Skeletal muscle cell (primary cell): ENCODE measurements at places on chromosomes 13 and 19.

GRCh38 chr19:4385291-4386040, 14.9 kb downstream of the SH3GL1 start:
- no peak for DNase-seq

DNA sequence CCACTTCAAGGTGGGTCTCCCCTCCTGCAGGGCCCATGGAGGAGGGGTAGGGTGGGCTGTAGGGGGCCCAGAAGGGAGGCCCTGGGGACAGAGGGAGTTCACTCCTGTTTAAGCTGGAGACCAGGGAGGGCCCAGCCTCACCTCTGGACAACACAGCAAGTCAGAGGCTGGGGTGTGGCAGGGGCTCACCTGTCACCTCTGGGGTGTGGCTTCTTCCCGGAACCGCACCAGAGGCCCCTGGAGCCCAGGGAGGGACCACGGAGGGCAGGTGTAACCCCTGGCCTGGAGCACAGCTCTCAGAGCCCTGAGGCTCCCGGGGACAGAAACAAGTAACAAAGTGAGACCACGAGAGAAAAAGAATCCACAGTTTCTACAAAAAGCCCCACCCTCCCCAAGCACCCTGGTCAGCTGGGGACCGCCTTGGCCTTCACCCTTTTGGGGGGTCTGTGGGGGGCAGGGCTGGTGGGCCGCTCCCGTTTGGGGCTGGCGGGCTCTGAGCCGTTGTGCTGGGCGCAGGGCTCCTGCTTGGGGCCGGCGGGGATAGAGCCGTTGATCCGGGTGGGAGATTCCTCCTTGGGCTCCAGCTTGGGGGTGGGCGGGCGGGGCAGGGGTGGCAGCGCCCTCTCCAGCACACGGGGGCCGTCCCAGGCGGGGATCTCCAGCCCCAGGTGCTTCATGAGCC, 8.0 kb downstream of the SIRT6 start:
- DNase-seq = no peak

GRCh38 chr13:60327511-60327910, 69.5 kb upstream of the TDRD3 start:
- DNase-seq = no peak

DNA sequence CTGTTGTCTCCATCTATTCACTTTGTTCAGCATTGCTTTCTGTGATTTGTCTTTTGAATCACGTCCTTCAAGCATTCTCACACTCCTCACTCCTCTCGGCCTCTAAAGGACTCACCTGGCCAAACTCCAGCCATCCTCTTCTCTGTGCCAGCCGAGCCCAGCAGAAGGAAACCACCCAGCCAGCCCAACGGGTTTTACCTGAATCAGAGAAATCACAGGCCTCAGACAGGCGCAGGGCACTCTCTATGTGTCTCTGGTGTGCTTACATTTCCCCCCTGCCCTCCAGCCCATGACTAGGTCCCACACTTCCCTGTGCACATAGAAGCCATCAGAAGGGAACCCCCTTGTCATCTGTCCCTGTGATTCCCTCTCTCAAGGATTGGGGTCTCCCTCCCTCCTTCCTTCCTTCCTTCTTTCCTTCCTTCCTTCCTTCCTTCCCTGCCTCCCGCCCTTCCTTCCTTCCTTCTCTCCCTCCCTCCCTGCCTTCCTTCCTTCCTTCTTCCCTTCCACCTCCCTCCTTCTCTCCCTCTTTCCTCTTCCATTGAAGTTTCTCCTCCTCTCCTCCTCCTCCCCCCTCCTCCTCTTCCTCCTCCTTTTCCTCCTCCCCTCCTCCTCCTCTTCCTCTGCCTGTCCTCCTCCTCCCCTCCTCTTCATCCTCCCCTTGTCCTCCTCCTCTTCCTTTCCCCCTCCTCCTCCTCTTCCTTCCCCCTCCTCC, 8.8 kb upstream of the ZNF541 start:
- no peak for DNase-seq

- no peak for DNase-seq
These were observed 179.3 kb downstream of the KDM4B start for GRCh38 chr19:5147978-5148793.

DNA sequence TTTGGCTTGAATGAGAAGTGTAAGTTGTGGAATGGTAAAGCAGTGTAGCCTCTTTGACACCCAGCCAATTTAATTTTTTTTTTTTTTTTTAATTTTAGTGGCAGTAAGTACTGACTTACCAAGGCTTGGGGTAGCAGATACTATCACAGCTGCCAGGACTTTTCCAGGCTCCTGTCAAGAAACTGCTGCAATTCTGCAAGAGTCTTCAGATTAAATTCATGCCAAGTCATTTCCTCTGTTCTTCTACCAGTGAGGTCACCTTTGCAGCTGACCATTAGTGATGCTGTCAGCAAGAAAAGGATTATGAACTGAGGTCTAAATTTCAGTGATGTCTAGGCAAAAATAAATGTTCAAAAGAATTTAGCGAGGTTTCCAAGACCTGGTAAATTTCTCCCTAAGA, 91.2 kb downstream of the GGACT start:
- peak; percentile 78 for DNase-seq

DNA sequence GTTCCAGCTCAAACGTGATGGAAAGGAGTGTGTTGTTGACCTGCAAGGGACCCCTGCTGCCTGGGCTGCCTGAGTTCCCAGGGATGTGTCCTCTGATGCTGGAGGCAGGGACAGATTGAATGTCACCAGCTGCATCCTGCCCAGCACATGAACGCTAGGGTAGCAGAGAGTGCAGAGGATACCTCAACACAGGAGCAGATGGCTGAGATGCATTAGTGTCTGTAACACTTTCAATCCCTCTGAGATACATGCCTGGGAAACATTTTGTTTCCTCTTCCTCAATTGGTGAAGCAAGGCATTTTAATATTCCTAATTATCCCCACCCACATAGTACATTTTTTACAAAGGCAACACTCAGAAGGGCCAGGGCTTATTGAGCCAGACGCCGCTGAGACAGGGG, 106.4 kb upstream of the UBL3 start:
- DNase-seq = no peak

DNA sequence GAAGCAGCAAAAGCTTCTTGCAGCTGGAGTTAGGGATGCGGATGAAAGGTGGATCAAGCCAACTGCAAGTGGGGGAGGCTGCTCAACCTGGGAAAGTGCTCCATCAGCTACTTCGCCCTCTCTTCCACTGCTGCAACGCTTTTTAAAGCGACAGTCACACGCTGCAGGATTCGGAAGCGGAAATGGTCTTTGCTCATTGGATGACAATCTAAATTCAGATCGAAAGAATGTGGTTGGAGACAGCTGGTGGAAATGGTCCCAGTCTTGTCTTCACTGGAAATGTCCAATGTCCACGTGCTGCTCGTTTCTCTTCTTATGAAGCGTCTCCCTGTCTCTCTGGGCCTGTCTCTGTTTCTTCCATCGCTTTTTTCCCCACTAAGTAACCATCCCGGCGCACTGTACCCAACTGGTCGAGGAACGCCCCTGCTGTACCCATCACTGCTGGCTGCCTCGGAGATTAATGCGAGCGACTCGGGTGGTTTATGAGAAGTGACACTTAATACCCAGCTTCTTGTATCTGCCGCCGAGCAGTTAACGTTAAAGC, 2.1 kb upstream of the FGF9 start:
- no peak for DNase-seq

GRCh38 chr19:13150187-13150930, at the start of the genes IER2 and STX10:
IER2 (plus strand) TSS chr19:13150411; CDS start chr19:13153187, 2,776 bp downstream.
STX10 (minus strand) TSS chr19:13150375; CDS start chr19:13150173, 202 bp downstream.
- peak; percentile 77 for DNase-seq

DNA sequence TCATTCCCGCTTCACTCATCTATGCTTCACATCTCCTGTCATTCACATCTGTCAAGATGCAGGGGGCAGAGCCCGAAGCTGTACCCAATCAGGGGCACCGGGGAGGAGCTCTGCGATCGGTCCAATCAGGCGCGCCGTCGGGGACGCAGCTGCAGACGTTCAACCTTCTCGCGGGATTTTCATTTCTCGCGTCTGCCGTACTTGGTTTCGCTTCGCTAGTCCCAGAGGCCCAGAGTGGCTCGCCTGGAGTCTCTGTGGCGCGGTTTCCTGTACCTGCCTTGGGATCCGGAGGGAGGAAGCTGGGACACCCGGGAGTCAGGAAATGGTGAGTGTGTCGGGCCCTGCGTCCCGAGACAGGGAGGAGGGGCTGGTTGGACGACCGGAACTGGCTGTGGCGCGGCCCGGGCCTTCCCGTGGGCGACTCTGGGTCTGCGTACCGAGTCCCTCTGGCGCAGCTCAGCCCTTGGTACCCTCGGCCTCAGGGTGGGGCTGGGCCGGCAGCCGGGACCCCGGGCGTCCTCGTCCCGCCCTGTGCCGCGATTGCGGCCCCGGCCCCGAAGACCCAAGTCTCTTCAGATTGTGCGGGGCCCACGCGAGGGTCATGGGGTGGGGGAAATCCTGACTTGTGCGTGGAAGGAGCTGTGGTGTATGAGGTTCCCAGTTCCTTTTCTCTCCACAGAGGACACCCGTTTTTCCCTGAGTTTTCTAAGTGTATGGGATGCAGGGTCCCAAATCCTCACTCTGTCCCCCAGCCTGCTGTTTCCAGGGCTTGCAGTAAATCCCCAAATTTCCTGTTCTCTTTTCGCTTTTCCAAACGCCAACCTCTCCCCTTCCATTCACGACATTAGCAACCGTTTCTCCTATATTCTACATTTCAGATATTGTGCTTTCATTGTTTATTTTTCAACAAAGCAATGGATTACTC, at the start of gene ZNF136:
ZNF136 (plus strand) TSS at position 215 of the 925 bp plus-strand sequence; CDS start at position 323, 108 bp downstream.
- peak; percentile 81 for DNase-seq

DNA sequence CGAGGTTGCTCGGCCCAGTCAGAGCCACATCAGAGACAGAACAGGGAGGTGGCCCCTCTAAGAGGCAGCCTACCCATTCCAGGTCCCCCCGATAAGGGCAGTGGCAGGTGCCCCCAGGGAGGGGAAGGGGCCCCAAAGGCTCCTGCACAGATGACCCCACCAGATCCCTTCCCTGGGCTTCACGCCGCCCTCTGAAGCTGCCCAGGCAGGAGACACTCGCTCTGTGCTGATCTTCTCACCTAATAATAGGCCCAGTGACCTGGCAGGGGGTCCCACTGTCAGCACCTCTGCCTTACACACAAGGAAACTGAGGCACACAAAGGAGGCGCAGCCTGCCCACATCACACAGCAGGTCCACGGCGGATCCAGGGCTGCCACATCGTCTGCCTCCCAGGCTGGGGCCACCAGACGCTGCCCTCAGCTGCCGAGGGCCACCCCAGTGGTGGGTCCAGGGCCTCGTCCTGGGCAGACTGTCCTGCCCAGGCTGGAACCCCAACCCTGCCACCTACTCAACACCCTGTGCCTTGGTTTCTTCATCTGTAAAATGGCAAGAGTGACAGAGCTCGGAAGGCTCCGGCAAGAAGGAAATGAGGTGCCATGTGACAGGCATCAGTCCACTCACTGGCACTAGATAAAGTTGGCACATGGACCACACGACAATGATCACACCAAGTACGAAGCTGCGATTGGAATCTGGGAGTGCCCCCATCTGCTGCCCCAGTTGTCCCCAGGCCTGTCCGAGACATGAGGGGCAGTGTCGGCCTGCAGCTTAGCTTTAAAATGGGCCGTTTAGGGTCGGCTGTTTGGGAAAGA, 56.5 kb downstream of the KLF2 start:
- DNase-seq = no peak

DNA sequence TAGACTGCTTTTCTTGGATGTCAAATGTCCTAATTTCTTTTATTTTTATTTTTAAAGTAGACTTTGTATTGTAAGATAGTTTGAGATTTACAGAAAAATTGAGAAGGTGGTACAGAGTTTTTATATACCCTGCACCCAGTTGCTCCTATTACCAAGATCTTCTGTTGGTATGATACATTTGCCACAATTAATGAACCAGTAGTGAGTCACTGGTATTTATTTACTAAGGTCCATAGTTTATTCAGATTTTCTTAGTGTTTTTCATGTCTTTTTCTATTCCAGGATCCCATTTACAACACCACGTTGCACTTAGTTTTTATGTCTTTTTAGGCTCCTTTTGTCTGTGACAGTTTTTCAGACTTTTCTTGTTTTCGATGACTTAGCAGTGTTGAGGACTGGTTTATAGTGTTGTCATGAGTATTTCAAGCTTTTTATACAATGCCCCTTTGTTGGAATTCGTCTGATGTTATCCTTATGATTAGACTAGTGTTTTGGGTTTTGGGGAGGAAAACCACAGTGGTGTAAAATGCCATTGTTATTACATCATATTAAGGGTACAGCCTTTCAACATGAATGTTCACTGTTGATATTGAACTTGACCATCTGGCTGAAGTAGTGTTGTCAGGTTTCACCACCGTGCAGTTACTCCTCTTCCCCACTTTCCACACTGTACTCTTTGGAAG, 35.9 kb downstream of the COG3 start:
- peak; percentile 82 for DNase-seq

DNA sequence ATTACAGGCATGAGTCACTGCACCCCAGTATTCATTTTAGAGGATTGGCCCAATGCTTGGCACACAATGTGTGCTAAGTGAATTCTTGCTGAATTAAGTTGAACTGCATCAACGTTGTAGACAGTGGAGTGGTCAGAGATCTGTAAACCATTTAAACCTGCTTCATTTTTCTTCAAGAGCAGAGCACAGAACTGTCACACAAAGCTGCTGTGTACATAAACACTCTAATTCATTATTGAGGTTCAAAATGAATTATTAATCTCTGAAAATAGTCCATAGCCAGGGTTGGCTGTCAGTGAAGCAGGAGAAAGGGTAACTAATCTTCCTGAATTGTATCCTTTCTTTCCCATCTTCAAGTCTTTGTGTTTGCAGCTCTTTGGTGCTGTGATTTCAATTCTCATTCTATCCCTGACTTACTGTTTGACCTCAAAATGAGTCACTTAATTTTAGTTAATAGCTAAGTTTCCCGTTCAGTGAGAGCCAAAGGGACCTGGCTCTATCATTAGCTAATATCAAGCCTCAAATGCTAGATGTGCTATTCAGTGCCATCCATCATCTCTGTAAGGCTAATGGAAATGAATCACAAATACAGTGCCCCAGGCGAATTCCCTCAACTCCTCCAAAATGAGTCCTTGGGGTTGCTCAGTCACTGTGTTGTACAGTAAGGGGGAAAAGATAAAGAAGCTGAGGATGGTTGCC, 77.0 kb upstream of the TSC22D1 start:
- DNase-seq = no peak

DNA sequence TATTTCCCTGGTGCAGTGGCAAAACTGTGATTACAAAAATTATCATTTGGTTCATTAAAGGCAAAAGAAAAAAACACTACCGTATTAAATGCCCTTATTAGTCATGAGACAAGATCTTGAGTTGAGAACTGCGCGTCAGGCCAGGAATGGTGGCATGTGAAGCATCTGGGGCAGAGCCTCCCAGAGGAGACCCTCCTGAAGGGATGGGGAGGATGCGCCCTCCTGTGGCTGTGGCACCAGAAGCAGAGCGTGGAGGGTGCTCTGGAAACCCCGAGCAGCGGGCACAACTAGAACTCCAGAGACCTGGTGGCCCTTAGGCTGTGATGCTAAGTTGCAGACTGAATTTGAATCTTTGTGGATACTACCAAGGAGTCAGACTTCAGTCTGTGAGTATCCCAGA, 11.5 kb downstream of the CUL4A start:
- DNase-seq = no peak
